AML-193 (cell line): ENCODE measurements at places on chromosomes 5 and 9.
A peak's percentile ranks its signal among the peaks of the same experiment; 100 is the strongest.

GRCh38 chr5:71786337-71787055 lies 67.4 kb downstream of the CARTPT start:
- DNase-seq: no peak

- no peak for DNase-seq
These were observed 20.5 kb downstream of the SPINK5 start for GRCh38 chr5:148084269-148084668.

DNA sequence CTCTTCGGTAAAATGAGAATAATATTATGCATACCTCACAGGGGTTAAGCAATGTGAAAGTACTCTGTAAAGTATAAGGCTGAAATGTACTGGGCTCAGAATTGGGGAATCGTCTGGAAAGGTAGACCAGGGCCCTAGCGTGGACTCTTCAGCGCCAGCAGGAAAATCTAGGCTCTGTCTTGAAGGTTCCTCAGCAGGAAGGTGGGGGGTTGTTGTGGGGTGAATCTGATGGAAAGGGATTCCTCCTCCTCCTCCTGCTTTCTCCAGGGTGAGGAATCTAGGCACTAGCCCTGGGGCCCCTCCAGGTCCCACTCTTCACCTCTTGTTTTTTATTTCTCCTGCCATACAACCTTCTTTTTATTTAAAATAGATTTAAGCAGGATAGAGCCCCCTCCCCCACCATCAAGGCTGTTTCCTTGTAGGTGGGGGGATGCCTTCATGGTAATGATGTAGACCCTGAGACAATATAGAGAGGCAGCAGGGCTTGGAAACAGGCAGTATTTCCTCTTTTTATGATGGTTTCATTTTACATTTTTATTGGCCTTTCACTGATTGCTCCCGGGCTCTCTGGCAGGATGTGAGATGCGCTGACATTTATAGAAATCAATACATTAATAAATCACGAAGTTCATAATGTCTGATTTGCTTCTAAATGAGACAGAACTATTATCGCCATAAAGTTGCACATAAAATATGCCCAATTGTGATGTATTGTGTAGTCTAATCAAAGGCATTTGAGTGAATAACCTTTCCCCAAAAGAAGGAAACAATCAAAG lies 78.9 kb upstream of the GABRP start:
- no peak for DNase-seq

- DNase-seq: no peak
These were observed 140.2 kb downstream of the PAX5 start for GRCh38 chr9:36893911-36894310.

DNA sequence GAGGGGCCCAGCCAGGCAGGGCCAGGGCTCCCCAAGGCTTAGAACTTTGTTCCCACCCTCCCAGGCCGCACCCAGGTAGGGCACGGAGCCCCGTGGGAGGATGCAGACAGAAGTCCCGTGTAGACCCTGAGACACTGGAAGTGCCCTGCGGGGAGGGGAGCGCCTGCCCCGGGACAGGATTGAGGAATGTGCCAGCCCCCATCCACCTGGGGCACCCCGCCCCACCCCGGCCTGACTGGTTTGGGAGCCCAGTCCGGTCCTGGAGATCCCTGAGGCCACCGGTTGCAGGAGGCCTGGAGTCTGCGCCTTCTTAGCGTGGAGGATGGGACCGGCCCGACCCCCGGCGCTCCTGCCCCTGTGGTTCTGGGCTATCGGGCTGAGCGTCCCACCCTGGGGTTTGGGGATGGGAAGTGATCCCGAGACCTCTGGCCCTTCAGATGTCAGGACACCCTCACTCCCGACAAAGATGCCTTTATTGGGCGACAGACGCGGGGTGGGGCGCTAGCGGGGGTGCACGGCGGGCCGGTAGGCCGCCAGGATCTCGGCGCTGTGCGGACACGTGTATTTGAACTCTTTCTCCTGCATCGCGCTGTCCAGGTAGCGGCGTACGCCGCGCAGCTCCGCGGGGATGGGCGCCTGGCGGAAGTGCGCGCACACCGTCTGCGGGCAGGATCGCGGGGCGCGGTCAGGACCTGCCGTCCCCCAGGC lies 2.0 kb downstream of the CLIC3 start:
- no peak for DNase-seq

DNA sequence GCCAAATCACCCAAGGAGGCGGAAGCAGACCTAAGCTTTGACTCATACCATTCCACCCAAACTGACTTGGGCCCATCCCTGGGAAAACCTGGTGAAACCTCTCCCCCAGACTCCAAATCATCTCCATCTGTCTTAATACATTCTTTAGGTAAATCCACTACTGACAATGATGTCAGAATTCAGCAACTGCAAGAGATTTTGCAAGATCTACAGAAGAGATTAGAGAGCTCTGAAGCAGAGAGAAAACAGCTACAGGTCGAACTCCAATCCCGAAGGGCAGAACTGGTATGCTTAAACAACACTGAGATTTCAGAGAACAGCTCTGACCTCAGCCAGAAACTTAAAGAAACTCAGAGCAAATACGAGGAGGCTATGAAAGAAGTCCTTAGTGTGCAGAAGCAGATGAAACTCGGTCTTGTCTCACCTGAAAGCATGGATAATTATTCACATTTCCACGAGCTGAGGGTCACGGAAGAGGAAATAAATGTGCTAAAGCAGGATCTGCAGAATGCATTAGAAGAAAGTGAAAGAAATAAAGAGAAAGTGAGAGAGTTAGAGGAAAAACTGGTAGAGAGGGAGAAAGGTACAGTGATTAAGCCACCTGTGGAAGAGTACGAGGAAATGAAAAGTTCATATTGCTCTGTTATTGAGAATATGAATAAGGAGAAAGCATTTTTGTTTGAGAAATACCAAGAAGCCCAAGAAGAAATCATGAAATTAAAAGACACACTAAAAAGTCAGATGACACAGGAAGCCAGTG lies 15.8 kb upstream of the TTC23L start:
- no peak for DNase-seq

DNA sequence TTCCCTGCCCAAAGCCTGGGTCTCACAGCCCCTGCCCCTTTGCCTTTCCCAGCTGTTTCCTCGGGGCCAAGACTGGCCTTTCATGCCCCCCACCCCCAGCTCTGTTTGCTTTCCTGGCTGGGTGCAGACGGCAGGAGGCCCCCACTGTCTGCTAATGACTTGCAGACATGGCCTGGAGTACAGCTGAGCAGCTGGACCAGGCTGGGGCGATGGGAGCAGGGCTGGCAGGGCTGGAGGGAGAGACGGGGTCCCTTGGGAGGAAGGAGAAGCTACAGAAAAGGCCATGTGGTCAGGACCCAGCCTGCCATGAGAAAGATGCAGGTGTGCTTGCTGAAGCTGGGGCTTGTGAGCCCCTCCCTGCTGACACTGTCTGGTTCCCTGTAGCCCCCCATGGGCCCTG lies 28.3 kb upstream of the GFPT2 start:
- DNase-seq: no peak

DNA sequence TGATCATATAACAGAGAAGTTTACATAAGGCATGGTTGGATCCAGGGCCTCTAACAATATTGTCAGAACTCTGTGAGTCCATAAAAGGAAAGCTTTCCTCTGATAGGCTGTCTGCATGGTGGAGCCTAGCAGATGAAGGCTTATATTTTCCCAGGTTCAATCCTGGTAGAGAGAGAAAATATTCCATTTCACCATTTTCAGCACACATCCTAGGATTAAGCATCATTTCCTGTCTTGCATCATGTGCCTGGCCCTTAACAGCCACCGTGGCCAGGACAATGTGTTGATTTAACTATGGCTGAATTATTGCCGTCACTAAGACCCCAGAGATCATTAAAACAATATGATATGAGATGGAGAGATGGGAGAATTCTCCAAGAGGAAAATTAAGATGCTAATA lies 90.9 kb upstream of the GRIA1 start:
- DNase-seq: no peak

- DNase-seq: peak; percentile 62
These were observed 5.6 kb downstream of the HRH2 start for GRCh38 chr5:175663186-175664184.

GRCh38 chr9:85700330-85700729 lies 41.4 kb downstream of the AGTPBP1 start:
- no peak for DNase-seq

DNA sequence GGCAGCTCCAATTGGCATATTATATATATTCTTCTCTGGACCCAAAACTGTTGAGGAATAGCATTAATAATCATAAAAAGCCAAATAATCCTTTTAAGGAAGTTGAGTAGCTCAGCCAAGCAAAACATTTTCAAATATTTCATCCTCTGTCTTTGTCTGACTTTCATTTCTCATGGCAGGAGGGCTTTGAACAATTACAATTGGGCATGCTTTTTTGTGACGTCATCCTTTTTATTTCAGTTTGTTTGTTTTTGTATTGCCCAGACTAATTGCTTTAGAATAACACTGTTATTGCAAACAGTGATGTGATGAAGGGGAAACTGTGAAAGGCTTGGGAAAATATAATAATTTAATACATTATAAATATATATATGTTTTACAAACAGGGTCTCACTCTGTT lies 65.2 kb upstream of the MAP1B start:
- DNase-seq: no peak

- no peak for DNase-seq
These were observed 26.4 kb downstream of the SLC31A2 start for GRCh38 chr9:113177251-113177650.

DNA sequence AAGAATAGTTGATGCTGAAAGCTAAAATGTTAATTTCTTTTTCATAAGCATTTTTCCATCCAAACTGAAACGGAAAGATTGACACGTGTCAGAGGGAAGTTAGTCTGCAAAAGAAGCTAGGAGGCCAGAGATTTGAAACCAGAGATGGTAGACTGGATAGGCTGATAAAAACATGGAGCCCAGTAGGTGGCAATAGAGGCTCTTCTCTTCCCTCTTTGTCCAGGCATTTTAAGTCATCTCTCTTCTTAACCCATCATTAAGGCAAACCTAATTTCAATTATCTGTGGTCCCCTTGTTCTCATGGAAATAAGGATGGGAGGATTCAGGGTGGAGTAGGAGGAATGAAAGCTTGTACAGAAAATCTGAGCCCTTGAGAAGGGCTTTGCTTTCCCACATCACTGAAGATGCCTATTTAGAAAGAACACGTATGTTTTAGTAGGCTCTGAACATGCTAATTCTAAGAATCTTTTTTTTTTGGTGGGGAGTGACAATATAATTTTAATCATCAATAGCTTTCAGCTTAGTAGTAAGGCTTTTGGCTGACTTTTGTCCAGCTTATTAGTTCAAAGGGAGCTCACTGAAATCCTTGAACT lies 66.6 kb downstream of the ZNF474 start:
- DNase-seq: peak; percentile 35

DNA sequence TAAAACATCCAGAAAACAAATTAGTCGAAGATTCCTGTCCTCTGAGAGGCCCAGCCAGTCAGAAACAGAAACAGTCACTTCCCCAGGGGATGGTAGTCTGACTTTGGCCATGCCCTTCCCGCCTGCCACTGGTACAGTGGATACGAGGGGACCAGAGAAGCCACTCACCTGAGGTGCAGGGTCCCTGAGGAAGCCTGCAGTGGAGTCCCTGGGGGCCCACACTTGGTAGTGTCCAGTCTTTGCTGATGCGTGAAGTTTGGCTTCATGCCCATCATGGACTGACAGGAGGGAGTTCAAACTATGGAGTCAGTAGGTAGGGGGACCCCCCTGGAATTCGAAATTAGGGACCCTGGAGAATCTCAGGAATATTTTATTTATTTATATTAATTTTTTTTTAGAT lies 147.5 kb downstream of the DAB2IP start:
- DNase-seq: no peak

DNA sequence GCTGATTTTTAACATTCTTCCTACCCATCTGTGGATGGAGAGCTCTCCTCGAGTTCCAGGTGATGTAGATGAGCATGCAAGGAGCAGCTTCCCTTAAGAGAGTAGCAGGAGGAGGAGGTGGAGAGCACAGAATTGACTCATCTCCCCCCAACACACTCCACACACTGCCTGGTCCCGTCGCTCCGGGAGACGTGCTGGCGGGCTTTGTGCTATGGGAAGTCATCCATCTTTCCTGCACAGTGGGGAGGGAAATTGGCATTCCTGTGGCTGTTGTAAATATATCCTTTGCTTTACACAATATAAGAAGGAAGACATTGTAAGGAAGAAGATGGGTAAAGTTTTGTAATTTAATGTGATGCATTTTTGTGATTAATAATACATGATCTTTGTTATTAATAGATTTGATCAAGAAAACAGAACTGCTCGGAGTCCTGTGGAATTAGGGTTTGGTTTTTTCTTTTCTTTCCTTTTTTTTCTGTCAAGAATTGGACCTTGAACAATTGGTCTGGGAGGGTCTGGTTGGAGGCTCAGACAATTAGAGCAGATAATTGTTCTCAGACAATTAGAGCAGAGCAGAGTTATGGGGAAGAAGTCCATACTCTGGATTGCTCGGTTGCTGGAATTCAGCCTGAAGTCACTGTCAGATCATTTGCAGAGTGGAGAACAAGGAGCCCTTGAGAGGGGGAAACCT lies 297.8 kb downstream of the GADD45G start:
- DNase-seq: no peak

GRCh38 chr9:131112374-131113154 lies 12.8 kb upstream of the NUP214 start:
- no peak for DNase-seq

DNA sequence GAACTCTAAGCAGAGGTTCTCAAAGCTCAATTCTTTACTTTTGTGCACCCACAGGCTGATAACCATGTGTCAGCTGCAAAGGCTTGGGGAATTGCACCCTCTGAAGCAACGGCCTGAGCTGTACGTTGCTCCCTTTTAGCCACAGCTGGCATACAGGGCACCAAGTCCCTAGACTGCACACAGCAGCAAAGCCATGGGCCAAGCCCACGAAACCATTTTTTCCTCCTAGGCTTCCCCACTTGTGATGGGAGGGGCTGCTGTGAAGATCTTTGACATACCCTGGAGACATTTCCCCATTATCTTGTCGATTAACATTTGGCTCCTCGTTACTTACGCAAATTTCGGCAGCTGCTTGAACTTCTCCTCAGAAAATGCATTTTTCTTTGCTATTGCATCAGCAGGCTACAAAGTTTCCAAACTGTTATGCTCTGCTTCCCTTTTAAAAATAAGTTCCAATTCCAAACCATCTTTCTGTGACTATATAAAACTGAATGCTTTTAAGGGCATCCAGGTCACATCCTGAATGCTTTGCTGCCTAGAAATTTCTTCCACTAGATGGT lies 23.0 kb downstream of the KIAA0825 start:
- no peak for DNase-seq

- no peak for DNase-seq
These were observed 75.0 kb downstream of the HMHB1 start for GRCh38 chr5:143886651-143887638.

DNA sequence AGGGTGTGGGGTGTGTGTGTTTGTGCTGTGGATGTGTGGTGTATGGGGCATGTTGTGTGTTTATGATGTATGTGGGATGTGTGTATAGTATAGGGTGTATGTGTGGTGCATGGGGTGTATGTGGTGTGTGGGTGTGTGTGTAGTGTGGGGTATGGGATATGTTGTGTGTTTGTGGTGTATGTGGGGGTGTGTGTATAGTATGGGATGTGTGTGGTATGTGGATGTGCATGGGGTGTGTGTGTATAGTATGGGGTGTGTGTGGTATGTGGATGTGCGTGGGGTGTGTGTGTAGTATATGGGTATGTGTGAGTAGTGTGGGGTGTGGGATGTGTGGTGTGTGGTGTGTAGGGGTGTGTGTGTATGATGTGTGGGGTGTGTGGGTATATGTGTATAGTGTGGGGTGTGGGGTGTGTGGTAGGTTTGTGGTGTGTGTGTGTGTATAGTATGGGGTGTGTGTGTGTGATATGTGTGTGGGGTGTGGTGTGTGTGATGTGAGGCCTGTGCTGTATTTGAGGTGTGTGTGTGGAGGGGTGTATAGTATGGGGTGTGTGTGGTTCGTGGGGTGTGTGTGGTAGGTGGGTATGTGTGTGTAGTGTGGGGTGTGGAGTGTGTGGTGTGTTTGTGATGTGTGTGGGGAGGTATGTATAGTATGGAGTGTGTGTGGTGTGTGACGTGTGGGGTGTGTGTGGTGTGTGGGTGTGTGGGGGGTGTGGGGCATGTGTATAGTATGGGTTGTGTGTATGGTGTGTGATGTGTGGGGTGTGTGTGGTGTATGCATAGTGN lies 10.5 kb downstream of the ECSCR start:
- no peak for DNase-seq
